ENCODE measurements at places on chromosomes 7 and 10.

DNA sequence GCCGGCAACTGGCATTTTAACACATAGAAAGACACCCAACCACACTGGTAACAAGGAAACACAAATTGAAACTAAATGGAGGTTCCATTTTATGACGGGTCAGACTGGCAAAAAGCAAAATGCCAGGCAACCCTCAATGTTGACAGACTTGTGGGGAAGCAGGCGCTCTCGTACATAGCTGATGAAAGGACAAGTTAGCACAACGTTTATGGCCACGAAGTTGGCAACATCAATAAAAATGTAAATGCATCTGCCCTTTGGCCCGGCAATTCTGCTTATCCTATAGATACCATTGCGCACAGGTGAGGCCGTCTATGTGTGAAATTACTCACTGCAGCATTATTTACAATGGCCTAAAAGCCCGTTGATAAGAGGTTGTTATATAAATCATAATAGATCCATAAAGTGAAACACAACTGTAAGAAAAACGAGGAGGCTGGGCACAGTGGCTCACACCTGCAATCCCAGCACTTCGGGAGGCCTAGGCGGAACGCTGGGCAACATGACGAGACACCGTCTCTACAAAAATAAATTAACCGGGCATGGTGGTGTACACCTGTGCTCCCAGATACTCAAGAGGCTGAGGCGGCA lies 39.8 kb downstream of the FOXL3 start:
- no peak for DNase-seq

- no peak for DNase-seq
These were observed 138.3 kb downstream of the DOCK4 start for GRCh38 chr7:112067632-112068540.

DNA sequence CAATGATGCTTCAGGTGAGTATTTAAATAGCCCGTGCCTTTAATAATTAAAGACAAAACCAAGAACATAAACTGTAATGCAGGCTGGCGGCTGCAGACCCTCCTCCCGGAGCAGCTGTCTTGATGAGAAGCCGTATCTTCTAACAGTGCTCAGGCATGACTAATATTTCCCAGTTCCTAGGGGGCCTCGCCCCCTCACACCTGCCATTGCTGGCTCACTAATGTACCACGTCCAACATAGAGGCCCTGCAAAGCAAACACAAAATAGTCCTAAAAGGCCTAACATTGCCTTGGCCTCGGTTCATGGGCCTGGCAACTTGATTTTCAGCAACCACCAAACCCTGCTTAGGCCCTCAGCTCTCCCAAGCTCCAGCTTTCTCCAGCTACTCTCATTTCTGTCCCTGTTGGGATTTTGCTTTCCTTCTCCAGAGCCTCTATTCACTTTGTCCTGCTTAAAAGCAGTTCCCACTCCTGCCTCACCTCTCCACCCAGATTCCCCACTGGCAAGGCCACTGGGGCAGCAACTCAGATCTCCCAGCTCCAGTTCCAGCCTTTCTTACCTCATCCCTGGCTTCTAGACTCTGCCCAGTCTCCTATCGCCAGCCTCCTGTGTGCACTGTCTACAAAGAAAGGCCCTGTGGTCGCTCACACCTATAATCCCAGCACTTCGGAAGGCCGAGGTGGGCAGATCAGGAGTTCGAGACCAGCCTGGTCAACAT lies 16.2 kb downstream of the SORBS1 start:
- no peak for DNase-seq

GRCh38 chr7:155692317-155692716 lies 47.9 kb downstream of the RBM33 start:
- DNase-seq = no peak

- no peak for DNase-seq
These were observed 237.2 kb upstream of the AKR1E2 start for GRCh38 chr10:4588824-4589223.

GRCh38 chr10:130014263-130015074 lies 50.4 kb upstream of the EBF3 start:
- no peak for DNase-seq

- DNase-seq = no peak
These were observed 14.1 kb downstream of the NRCAM start for GRCh38 chr7:108442039-108442568.

DNA sequence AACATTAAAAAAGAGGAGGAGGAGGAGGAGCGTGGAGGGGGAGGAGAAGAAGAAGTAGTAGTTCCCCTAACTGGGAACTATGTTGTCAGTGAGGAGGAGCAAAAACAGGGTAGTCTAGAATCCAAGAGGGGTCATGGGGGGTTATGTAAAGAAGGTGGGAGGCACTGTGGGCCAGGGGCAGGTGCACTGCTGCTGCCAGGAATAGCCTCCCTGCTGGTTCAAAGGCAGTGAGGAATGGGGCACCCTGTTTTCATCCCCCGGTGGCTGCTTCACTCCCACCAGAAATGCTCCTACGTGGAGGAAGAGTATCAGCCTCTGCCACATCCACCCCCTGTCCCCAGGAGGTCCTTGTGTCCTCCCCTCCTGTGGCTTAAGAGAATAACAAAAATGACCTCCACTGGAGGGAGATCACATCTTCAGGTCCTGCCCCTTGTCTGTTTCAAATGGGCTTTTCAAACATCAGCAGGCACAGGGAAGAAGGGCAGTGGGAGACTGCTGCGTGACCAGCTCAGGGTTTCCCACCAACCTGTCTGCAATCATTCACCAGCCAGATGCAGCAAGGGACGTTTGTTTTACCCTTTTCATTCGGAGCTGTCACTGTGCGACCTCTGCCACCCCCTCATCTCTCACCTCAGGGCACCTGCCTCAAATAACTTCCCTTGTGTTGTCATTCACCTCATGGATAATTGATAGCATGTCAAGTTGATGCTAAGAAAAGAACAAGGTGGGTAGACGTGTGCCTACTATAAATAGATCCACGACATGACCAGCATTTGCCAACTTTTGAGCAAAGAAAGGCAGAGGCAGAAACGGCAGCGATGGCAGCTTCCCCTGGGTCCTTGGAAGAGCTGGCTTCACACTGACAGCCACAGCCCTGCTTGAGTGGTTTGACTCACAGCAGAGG lies 92.6 kb downstream of the DGKI start:
- no peak for DNase-seq

- no peak for DNase-seq
These were observed 242.4 kb downstream of the ARHGAP21 start for GRCh38 chr10:24481241-24481640.

DNA sequence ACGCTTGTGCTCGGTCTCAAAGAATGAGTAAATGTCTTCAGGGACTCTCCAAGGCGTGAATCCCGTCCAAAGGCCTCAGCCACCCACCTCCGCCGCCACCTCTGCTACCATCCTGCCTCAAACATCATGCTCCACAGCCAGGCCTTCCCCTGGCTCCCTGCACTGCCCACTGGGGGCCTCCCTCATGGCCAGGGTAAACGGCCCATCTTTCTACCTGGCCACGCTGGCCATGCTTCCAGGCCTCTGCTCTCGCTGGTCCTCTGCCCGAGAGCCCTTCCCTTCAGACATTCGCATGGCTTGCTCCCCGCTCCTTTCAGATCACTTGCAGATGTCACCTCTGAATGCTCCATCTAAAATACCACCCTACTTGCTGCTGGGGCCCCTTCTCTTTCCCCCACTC lies 40.2 kb downstream of the ZNF783 start:
- no peak for DNase-seq

DNA sequence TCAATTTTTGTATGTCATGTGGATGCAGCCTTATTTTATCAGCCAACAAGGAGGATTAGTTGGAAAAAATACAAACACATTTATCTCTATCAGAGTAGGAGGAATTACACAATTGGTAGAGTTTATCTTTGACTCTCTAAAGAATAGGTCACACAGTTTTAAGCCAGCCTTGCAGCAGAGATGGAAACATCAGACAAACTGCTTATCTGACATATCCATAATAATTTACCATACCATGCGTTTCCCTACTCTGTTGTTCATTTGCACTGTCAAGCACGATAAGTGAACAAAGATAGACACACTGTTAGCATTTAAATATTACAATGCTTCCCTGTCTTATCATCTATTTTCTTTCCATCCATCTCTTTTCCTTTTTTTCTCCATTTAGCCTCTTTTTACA lies 283.7 kb upstream of the SMIM30 start:
- DNase-seq = no peak

- no peak for DNase-seq
These were observed 18.3 kb downstream of the FAM171A1 start for GRCh38 chr10:15352836-15353235.

DNA sequence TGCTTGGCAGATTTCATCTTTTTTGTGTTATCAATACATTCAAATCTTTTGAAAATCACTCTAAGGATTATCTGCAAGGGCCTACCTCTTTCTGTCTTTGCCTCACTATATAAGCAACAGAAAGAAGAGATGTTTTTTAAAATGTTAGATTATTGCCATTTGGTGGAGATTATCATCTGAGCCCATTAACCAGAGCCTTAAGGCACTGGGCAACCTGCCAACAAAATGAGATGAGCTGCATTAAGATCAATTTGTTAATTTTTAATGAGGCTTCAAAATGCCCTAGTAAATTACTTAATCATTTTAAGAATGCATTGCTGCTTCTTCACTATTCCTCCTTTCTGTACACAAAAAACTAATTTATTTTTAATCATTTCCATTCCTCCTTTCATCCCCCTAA lies 314.1 kb downstream of the SNX13 start:
- no peak for DNase-seq

DNA sequence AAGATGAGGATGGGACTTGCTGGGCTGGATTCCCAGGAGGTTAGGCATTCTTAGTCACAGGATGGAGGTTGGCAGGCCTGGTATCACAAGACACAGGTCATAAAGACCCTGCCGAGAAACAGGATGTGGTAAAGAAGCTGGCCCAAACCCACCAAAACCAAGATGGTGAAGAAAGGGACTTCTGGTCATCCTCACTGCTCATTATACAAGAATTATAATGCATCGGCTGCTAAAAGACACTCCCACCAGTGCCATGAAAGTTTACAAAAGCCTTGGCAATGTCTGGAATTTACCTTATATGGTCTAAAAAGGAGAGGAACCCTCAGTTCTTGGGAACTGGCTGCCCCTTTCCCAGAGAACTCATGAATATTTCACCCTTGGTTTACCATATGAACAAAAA lies 345.5 kb upstream of the POM121L12 start:
- DNase-seq = no peak

DNA sequence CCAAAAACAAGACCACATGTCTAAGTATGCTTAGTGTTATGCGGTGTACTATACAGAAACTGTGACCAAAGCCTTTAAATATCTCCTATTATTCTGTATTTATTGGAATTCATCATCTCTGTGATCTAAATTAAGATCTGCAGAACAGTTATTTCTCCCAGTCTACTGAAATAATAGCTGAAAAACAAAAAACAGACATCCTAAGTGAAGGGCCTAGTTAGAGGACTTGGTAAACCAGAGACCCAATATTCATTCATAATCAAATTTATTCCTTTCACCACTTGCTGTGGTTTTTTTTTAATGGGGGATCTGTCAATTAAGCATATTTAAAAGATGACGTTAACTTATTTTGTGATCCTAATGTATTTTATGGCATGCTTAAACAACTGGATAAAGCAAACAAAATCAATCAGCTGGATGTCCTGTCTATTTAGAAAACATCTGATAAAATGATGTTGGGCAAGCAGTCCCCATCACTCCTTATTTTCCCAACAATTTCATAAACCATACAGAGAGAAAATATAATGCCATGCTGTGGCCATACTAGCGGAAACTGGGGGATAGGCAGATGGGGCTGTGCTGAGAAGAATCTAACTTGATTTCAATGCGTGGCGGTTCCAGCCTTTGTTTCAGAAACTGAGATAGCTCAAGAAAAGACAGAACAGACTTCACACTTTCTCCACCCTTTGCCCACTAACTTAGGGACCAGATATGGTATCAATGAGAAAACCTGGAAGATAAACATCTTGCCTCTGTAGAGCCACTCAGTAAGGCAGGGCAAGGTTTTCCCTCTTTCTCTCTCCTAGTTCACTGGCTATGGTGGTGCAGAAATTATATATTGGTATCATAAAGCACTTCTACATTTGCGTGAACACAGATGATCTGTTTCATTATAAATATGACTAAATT lies 32.9 kb downstream of the ICA1 start:
- DNase-seq = no peak

DNA sequence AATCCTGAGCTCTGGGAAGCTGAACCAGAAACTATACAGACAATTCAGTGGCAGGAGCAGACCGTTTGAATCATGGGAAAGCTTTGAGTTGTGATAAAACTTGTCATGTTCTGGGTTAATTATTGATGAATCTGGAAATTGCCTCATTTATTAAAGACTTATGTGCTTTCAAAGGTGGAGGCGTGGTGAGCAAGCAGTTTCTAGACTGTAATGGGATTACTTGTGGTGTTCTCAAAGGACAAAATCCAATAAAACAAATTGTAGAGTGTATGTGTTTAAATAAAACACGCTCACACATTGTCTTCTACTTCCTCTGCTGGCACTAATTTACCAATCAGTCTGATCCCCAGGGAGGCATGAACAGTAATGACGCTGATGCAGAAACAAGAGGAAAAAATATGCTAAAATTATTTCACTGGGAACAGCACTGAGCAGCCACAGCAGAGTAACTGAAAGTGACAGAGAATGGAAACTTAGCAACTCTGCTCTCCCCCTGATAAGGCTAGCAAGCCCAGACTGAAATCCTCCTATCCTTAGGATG lies 25.1 kb downstream of the PARD3 start:
- DNase-seq = no peak

GRCh38 chr7:151310578-151310977 lies 31.0 kb upstream of the NUB1 start:
- no peak for DNase-seq

GRCh38 chr10:71344993-71345480 lies 26.0 kb downstream of the SLC29A3 start:
- no peak for DNase-seq

DNA sequence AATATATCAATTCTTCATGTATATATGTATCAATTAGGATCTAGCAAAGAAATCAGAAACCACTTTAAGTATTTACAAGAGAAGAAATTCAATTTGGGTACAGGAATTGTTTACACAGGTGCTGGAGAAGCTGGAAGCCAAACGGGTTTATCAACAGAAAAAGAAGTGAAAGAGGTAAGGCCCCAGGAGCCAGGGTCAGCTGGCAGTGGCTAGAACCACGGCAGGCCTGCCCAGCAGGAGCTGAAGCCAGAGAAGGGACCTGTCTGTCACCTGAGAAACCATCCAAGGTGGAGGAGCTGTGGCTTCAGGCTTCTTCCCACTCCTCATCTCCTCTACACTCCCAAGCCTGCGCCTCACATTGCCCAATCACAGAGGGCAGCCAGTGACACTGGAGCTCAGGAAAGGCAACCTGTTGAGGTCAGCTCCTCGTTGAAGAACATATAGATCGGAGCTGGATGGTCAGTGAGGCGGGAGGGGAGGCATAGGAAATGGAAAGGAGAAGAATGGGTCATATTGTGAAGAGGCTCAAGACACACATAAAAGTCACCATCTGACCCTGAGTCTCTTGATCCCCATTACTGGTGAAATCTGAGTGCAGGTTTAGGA lies 182.6 kb downstream of the REEP3 start:
- no peak for DNase-seq

DNA sequence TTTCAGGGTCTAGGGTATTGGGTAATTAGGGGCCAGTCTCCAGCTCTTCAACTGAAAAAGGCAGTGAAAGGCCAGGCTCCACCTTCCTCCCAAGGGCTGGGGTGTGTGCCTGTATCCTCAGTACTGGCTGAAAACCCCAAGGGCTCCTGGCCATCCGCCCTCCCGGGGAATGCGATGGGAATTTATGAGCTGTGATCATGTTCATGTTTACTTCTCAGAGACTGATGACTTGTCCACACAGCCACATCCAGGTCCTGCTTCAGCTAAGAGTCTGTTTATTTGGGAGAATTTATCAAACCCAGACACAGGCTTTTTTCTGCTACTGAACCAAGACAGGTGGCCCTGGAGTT lies 91.7 kb downstream of the CCDC3 start:
- DNase-seq = no peak

- peak; percentile 31 for DNase-seq
These were observed 35.7 kb upstream of the EBLN1 start for GRCh38 chr10:22253580-22253882.
